ENCODE measurements at places on chromosomes 3 and 15.

DNA sequence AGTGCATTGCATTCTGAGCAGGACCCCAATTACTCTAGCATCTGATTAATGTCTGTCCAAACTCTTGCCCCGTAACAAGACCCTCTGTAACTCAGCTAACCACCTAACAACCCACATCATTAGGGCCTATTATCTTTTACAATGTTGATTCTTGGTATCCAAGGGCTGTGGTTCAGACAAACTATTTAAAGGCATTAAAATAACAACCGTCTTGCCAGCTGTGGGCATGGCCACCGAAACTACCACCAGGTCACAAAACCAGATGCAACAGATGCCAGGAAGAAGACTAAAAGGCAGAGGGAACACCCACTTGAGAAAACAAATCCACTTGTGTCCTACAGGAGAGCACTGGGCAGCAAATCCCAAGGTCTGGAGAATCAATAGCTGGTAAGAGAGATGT is 262.9 kb downstream of the ERC2 start:
- DNase-seq: no peak

DNA sequence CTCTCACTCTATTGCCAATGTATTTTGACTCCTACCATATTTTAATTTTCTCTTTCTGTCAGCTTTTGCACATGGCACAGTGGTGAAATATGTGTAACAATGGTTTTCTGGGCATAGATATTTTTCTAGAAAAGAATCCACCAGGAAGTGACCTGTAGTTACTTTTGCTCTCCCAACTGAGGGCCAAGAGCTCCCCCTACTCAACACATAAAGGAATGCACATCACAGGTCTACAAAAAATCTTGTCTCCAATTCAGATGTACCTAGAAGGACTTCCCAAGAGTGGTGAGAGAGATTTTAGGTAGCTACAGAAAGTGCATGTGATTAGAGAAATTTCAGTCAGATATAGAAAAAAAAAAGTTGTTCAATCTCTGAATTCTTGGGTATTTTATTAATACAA is 15.6 kb downstream of the CPA3 start:
- no peak for DNase-seq

- DNase-seq: no peak
Observed at GRCh38 chr15:39296955-39297354, 283.9 kb upstream of the THBS1 start.

DNA sequence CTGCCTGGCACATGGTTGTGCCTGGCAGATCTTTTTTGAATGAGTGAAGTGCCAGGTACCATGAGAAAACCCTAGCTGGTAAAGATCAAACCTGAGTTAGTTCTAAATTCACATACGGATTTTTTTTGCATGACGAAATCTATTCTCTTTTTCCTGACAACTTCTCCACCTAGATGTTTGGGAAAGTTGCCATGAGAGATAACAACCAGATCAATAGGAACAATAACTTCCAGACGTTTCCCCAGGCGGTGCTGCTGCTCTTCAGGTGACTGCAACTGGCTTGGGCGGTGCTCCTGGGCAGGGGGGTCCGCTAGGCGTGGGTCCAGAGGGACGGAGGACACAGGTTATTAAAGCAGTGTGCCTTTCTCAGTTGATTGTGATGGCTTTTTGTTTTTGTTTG is 71.8 kb downstream of the CHDH start:
- no peak for DNase-seq

DNA sequence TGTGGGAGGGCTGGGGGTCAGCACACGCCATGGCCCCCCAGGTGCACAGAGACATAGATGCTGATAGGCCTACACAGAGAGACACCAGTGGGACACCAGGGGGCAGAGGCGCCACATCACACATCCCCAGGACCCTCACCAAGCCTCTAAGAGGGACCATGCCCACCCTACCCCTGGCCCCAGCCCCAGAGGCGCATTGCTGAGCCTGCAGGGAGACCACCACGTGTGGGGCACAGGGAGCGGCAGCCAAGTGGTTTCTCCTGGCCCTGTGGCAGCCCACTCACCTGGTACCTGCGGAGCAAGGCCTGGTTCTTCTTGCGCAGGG is 1.2 kb downstream of the CCDC9B start:
- DNase-seq: no peak

GRCh38 chr3:160472344-160472743 is 22.8 kb upstream of the TRIM59 start:
- DNase-seq: no peak

DNA sequence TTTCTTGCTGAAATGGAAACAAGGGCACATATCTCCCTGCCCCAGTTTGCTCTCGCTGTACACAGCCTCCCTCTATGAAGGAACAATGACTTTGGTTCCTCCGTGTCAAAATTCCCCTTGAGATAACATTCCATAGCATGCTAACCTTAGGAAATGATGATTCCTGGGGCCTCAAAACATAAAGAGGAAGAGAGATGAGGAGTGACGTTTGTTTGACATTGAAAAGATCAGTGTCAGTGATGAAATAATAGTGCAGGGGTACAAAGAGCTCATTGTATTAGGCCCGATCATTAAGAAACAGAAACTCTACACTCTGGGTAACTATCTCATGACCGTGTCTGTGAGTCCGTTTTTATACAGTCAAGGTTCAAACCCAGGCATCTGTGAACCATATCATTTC is 55.2 kb downstream of the ARNT2 start:
- DNase-seq: no peak

DNA sequence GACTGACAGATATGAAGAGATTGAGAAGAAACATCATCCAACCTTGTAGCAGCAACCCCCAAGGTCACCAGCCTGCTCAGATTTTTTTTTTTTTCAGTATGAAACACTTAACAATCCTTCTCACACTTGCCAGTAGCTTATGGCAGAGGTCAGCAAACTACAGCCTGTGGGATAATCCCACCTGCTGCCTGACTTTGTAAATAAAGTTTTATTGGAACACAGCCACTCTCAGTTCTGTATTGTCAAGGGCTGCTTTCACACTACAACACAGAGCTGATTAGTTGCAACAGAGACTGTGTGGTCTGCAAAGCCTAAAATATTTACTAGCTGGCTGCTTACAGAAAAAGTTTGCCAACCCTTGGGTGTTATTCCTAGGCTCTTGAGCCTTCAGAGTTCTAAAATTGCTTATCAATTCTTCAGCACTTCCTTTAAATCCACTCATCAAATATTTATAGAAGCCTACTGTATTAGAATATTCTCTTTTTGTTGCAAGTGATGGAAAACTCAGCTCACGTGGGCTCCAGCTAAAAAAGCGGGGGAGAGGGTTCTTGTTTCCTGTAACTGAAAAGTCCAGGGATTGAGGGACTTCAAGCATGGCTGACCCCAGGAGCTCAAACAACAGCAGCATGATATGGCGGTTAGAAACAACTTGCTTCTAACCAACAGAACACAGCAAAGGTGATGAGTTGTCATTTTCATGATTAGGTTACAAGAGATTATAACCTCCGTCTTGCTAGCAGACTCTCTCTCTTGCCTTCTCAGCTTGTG is 246.1 kb downstream of the SHQ1 start:
- DNase-seq: no peak

DNA sequence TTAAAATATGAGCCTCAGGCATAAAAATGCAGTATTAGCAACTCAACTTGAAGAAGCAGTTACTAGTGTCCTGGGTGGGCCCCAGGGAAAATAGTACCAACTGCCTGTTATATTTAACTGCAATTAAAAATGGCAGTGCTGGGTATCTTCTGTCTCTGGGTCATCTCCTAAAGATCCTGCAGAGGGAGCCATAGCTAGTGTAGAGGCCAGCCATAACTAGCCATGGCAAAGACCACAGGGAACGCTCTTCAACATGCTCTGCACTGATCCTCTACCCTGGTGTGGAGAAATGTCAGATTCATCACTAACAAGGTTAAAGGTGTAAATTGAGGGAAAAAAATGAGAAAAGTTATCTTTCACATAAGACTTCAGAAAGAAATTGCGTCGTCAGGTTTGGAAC is 181.3 kb downstream of the SNRPN start:
- no peak for DNase-seq

DNA sequence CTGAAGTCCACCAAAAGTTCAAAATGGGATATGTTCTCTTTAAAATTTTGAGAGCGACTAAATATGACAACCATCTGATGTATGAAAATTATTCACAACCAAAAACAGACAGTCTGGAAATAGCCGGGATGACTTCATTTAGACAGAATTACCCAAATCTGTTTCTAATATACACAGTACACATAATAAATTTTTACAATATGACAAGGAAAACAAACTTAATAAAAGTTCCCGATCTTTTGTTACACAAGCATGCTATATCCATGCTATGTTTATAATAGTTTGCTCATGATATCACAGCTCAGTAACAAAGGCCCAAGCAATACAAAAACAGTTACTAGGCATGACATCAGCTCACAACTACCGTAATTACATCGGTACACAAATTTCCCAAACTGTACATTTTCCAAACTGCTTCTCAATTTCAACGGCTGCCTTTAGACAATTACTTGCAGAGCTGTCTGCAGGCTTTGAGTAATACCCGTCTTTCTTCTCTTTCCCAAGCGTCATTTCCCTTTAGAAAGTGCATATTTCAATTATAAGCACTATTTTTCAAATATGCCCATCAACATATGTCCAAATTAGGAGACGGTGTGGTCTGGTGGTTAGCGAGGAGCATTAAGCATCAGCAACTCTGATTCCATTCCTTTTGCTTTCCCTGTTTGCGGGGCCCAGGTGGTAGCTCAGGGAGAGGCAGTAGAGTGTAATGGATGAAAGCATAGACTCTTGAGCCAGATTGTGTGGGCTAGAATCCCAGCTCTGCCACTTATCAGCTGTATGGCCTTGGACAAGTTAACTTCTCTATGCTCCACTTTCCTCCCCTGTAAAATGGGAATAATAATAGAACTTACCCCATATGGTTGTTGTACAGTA is 481.2 kb downstream of the FOXP1 start:
- no peak for DNase-seq

GRCh38 chr15:72135719-72136118 is 17.5 kb downstream of the SENP8 start:
- no peak for DNase-seq

GRCh38 chr3:33134026-33134625 is 20.3 kb downstream of the CRTAP start:
- peak; percentile 38 for DNase-seq

DNA sequence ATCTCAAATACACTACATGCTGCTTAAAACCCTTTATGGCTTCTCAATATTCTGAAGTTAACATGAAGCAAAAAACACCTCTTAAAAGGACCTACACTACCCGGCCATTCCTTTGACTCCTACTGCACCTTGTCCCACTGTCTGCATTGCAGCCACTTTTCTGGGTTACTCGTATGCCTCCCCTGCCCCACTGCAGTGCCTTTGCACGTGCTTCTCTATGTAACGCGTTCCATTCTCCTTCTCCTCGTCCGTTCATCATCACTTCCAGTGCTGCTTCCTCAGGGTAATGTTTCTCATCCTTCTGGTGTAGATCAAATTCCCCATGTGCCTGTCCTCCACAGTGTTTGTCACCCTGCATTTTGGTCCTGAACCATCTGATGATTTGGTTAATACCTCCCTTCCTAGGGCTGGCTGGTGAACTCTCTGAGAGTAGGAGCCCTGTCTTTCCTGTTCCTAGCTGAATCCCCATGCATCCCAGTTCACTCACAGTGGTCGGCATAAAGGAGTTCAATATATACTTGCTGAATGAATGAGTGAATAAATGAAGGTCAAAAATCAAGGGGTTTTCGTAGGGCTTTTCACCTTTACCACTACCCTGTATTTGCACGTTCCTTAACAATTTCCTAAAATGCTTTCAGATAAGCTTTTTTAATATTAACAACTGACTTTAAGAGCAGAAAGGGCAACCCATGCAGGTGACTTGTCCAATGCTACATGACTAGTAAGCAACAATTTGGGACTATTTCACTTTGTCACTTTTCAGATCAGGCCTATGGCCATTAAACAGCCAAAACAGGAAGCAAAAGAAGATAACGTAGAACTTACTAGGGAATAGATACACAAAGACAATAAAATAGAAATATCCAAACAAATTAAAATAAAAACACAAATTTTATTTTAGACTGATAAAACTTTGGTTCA is 2.4 kb upstream of the STT3B start:
- no peak for DNase-seq

DNA sequence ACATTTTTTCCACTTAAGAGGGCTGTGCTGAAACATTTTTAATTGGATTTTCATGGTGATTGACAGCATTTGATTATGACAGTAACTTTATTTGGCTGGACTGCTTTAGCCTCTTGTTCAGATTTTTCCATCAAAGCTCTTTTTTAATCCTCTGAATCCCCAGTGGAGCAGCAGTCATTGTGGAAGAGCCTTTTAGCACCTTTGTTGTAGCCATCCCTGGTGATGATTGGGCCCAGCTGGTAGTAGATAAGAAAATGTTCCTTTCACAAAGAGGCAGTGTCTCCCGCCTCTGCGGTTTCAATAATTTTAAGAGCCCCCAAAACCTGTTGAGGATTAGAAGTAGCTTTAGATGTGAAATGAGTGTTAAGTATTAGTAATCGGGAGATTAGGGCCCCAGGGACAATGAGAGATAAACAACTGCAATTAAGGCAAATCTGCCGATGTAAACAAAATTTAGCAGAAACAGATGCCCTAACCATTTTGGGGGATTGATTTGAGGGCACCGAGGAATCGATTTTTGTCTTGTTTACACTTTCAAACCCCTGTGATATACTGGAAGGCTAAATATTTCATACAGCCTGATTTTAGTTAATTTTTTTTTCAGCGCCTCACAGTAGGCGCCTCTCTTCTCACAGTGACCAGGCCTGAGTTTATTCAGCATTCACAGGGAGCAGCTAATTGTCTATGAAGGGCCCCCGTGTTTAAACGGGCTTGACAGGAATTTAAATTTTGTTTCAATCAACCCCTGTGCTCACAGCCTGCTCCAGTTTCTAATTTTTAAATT is 43.2 kb upstream of the SKOR1 start:
- DNase-seq: no peak

DNA sequence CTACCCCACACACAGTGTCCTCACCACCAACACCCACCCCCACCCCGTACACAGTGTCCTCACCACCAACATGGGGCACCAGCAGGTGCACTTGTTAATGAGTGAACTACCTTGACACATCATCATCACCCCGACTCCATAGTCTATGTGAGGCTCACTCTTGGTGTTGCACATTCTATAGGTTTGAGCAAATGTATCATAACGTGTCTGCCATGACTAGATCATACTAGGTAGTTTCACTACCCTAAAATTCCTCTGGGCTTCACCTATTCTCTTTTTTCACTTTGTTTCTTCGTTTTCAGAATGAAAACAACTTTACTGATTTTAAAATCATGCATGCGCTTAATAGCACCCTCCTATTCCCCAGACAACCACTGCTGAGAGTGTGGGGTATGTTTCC is 102.6 kb upstream of the SLC6A6 start:
- no peak for DNase-seq

- no peak for DNase-seq
Observed at GRCh38 chr3:21462141-21462540, 288.9 kb downstream of the ZNF385D start.

DNA sequence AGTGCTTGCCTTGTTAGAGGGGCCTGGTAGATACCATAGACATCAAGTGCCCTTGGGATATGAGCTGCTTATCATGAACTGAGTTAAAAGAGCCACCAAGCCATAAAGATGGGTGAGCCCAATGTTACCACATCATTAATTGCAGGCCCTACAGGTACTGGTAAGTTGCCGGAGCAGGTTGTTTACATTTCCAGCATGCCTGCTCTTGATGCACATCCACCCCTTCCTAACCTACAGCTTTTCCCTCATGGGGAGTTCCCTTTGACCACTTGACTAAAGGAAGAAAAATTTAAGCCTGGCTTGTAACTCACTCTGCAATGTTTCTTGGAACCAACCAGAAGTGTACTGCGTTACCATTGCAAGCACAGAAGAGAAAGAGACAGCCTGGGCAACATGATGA is 24.7 kb upstream of the ULK4 start:
- no peak for DNase-seq

Measured in GM13976 (cell line).